ENCODE measurements at places on chromosomes 1 and 21.

GRCh38 chr1:80054129-80054528 is 1047.6 kb upstream of the ADGRL4 start:
- DNase-seq: no peak

GRCh38 chr21:36236052-36236730 is 79.6 kb downstream of the DOP1B start:
- no peak for DNase-seq

DNA sequence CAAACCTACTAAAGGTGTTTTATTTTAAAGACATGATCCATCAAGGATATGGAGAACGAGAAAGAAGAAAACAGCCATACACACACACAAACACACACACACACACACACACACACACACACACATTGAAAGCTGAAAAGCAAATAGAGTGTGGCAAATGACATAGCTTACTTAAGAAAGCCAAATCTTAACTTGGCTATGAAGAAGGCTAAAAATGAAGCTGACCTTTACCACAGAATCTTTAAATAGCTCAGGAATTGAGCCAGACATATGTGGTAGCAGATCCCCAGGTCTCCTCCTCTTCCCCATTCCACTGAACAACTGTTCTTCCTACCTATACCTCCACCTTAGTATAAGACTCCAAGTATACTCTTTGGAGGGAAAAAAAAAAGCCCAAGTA is 185.6 kb downstream of the CLEC20A start:
- no peak for DNase-seq

DNA sequence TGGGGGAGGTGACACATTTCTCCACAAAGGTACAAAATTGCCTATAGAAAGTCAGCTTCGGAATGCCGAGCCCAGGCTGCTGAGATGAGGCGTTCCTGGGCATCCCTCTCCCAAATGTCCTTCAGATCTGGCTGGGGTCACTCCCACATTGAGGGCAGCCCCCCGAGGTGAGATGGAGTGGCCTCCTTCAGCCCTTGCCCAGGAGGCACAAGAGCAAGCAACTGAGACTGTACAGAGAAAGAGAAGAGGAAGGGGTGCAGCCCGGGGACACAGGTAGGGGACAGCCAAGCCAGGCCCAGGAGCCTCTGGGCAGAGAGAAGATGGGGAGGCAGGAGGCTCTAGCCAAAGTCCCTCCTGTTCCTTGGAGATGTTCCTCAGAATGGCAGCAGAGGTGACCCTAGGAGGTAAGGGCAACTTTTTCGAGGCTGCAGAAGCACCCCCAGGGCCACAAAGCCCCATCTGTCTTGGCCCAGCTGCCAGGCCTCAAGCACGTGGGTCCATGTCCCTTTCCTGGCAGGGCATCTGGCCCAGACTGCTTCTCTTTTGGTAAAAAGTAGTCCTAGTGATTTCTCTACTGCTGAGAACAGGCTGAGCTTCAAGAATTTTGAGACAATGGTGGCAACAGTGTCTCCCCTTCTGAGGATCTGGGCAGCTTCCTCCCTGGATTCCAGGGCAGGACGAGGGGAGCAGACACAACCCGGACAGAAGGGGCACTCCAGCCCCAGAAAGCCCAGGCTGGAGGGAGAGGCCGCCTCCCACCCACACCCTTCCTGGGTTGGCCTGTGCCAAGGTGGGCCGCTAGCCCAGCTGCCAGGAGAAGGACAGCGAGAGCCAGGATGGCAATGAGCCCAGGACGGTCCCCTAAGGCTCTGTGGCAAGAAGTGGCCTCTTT is 68.0 kb downstream of the LRRN2 start:
- DNase-seq: no peak

- DNase-seq: peak; percentile 93
Observed at GRCh38 chr1:222654849-222655248, 37.0 kb downstream of the MIA3 start.

DNA sequence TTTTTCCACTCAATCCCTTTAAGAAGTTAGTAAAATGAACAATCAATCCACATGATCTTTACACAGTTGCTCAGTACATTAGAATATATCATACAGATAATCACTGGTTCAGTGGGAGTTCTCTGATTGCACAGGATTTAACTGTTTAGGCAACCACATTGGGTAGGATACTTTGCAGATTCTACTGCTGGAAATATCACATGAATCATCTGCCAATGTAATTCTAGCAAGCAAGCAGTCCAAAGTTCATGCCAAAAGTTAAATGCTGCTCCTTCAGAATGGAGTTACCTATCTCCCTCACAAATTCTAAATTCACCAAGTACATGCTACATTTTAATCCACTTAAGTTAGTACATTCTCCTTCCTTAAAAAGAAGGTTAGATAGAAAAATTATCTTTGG is 52.4 kb downstream of the NEGR1 start:
- DNase-seq: no peak

DNA sequence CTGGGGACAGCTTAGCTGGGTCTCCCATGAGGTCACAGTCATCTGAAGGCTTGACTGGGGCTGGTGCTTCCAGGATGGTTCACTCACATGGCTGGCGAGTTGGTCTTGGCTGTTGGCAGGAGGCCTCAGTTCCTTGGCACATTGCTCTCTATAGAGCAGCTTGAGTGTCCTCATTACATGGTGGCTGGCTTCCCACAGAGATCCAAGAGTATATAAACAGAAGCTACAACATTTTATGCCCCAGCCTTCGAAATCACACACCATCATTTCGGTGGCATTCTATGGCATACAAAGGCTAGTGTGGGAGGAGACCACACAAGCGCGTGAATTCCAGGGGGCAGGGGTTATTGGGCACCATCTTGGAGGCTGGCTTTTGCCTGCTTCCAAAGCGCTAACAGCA is 63.0 kb downstream of the ALPL start:
- no peak for DNase-seq

GRCh38 chr1:155607708-155608107 is 2.3 kb upstream of the MSTO1 start:
- no peak for DNase-seq

DNA sequence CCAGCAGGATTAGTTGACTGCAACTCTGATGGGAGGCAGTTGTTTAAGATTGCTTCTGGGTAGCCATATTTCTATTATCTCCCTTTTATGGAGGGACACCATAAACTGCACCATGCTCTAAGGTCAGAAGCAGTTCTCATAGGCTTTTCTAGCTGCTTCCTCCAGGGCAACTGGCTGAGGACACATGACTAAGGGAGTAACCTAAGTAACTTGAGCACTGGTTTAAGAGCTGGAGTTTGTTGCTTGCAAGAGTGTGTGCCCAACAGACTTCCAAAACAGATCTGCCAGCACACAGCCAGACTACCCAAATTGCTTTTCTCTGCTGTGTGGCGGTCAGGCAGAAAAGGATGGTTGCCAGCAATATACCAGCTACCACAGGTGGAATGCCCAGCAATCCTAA is 111.2 kb upstream of the LHX8 start:
- DNase-seq: no peak

DNA sequence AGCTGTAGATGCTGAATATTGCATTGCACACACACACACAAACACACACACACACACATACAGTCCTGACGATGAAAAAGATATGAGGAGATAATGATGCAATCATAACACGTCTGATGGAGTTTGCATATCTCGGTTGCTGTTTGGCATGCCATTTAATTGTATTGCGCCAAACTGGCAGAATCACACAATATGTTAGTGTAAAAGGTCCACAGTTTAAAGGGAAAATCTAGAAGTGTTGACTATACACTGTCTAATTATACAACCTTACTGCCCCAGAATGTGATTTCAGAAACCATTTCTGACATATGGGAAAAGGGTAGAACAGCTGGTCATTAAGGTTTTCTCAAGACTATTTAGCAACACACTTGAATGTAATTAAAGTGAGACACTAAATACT is 123.7 kb upstream of the PROX1 start:
- DNase-seq: no peak

- peak; percentile 48 for DNase-seq
Observed at GRCh38 chr1:111516005-111516535, 12.6 kb upstream of the ADORA3 start.

- no peak for DNase-seq
Observed at GRCh38 chr1:9257851-9258250, 23.3 kb downstream of the H6PD start.

DNA sequence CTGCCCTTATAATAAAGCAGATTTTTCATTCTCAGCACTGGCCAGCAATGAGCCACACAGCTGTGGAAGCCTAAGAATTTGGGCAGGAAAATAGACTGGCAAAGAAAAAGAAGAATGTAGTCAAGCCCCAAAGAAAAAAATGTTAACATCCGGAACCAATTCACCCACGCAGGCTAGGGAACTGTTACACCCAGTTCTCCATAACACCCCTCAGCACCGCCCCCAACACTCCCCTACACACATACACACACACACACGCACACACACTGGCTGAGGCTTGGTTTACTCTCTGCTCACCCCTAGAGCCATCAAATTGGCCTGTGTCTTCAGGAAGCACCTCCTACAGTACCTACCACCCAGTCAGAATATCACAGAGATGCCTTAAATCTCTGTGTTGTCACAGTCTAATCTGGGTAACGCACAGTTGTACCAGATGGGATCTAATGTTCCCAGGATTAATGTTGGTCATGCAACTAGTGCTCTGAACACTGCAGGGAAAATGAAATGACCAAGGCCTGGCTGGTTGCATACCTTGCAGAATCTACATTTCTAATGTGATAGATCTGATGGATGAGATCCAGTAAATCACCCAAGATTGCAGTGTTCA is 14.5 kb downstream of the TBX15 start:
- DNase-seq: no peak

Data from CD4-positive, alpha-beta T cell treated with Interleukin-21 for 1 hour (primary cell).